EH (cell line): ENCODE measurements at places on chromosomes 1 and 21.

DNA sequence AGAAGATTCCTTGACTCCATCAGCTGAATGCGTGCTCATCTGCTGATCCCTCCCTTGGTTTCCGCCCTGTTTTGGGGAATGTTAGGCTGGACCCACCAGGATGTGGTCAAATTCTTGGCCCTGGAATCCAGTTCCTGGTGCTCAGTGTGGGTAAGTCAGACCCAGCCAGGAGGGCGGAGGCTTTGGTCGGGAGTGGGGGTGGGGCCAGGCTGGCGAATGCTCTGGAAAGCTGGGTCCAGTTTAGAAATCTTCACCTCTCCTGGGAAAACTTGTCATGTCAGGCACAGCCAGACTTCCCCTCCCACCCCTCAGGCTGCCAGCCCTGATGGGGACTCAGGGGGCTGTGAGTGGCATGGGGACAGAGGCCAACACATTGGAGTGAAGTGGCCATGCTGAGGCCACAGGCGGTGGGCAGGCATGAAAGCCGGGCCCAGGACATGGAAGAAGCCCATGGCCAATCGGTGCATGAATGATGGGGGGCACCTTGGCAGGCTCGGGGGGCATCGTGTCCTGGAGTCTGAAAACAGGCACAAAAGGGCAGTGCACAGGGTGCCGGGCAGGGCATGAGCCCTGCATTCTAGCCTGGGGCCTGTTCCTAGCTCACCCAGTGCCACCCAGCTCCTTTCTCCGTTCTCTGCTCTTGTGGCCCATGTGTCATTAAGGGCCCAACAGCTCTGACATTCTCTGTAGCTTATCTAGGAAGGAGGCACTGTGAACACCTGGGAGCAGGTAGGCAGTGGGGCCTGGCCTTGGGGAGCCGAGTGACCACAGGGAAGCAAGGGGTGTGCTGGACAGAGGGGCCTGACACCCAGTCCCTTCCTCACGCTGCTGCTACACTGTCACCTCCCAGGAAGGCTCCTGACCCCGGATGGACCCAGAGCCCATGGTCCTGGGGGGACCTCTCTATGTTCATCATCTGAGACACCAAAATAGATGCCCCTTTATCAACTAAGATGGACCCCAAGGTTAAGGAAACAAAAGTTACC, 14.6 kb upstream of the PADI1 start:
- DNase-seq = peak; percentile 99

DNA sequence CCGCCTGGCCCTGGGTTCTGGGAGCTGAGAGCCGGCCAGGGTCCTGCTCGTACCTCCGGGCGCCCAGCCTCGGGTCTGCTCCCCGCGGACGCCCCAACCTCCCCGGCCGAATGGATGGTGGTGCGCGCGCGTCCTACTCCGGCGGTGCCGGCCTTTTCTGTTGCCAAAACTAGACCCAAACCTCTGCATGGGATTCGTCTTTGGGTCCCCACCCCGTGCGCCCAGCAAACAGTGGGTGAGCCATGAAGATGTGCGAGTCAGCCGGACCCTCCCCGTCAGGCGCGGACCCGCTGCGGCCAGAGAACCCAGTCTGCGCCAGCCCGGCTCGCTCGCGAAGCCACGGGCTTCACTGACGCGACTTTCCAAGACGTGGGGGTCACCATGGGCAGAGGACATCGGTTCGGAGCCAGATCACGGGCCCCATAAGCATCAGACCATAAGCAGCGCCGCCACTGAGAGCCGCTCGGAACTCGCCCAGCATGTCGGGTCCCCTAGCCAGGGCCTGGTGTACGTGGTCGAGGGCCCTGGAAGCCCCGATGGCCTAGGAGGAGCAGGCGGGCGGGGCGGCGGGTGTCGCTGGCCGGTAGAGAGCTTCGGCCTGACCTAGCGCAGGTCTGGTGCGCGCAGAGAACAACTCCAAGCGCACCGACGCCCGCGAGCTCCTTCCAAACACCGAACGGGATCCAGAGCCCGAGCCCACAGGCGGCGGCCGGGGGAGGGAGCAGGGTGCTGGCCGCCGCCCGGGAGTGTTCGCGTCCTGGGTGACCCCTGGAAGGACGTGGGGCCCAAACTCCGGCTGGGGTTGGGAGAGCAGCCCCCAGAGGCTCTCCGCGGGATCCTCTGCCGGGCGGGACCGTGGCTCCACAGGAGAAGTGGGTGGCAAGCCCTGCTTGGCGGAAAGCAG, 1.0 kb upstream of the TP73 start:
- DNase-seq = no peak

GRCh38 chr1:11671544-11672286, 7.7 kb downstream of the FBXO6 start:
- no peak for DNase-seq

- DNase-seq = no peak
Observed at GRCh38 chr1:181095763-181096184, 7.3 kb downstream of the IER5 start.

GRCh38 chr21:45405819-45406762, 1.1 kb downstream of the COL18A1 start:
- peak; percentile 44 for DNase-seq

- DNase-seq = no peak
Observed at GRCh38 chr1:183600634-183601033, 10.4 kb upstream of the NCF2 start.

DNA sequence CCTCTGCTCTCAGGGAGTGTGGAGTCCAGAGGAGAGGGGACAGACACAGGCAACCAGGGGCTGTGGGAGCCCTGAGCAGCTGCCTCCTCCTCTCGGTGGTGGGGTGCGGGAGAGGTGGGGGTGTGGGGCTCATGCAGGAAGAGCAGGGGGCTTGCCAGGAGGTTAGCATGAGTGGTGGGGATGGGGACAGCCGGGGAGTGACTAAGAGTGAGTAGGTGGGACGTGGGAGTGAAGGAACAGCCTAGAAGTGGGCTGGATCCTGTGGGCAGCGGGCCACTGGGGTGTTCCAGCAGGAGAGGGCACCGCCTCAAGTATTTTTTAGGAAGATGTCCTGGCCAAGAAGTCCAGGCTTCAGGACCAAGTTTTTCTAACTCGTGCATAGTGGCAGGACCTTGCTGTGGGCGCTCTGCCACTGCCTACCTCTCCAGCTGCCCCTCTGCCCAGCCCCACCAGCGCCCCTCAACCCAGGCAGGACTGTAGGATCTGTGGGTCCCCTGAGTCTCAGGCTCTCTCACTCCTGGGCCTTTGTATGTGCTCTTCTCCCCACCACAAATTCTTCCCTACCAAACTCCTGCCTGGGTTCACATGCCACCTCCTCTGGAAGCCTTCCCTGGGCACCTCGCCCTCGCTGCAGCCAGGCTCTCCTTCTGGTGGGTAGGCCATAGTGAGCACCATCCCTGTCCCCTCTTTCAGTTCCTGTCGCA, 18.8 kb upstream of the LHX4 start:
- DNase-seq = no peak

- no peak for DNase-seq
Observed at GRCh38 chr1:45409276-45409675, 69.0 kb upstream of the MUTYH start.
